RCC 7860 (cell line): ENCODE measurements at places on chromosomes 7 and 10.

DNA sequence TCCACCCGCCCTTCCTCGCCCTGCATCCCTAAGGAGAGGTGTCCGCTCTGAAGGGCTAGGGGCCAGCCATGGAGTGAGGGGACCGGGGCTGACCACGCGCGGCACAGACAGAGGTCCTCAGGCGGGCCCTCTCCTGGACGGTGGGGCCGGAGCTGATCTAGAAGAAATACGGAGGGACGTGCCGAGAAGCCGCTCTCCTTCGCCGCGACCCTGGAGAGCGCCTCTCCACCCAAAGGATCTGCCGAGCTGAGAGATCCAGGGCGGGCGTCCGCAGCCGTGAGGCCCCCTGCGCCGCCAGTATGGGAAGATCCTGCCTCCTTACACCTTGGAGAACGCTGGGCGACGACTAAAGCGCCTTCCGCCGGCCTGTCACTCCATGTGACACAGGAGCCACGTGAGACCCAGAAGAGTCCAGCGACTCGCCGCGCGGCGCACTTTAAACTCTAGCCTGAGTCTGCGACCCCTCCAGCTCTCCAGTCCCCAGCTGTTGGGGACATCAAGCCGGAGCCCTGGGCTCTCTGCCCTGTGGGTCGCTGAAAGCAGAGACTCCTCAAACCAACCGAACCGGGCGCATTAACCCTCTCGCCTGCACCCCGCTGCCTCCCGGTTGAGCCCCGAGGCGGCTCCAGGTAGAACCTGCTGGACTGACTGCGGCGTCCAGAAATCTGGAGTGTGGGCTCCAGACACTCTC is 1.5 kb upstream of the SFMBT2 start:
- no peak for DNase-seq

- DNase-seq: no peak
Observed at GRCh38 chr10:60962946-60963345, 19.0 kb upstream of the RHOBTB1 start.

DNA sequence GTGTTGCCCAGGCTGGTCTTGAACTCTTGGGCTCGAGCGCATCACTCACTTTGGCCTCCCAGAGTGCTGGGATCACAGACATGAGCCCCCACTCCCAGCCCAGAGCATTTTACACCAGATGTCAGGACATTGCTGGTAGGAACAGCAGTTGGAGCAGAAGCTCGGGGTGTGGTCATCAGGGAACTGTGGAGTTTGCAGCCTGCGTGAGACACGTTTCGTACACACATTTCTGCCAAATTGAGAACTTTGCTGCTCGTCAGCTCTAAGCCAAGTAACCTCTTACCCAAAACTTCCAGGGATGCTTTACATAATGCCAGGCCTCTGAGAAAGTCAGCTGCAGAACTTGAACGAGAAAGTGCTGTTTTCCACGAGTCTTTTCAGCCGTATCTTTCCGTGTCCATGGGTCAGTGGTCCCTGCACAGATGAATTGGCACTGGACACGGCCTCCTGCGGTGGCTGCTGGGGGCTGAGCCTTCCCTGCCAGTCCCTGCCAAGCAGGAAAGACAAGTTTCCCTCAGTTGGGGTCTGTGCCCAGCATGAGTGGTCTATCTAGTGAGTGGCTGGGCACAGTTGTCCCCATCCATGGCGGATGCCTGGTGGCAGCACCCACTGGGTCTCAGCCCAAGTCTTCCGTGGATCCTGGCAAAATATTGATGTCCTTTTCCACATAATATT is 54.4 kb downstream of the DNAJB6 start:
- no peak for DNase-seq

- no peak for DNase-seq
Observed at GRCh38 chr7:84686373-84686772, 491.8 kb upstream of the SEMA3A start.

- peak; percentile 67 for DNase-seq
Observed at GRCh38 chr10:6301488-6302075, 98.8 kb downstream of the PFKFB3 start.

DNA sequence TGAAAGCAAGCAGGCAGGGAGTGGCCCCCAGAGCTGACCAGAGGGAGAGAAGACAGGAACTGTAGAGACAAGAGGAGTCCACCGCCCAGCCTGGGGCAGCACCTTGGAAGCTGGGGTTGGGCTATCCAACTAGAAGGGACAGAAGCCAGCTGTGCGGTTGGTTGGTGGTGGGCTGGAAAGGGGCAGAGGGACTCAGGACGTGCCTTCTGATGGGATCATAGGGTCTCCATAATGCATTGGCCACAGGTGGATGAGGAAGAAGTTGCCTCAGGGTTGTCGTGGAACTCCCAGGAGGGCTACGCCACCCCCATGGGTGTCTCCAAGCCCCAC is 114.0 kb upstream of the RET start:
- DNase-seq: no peak

DNA sequence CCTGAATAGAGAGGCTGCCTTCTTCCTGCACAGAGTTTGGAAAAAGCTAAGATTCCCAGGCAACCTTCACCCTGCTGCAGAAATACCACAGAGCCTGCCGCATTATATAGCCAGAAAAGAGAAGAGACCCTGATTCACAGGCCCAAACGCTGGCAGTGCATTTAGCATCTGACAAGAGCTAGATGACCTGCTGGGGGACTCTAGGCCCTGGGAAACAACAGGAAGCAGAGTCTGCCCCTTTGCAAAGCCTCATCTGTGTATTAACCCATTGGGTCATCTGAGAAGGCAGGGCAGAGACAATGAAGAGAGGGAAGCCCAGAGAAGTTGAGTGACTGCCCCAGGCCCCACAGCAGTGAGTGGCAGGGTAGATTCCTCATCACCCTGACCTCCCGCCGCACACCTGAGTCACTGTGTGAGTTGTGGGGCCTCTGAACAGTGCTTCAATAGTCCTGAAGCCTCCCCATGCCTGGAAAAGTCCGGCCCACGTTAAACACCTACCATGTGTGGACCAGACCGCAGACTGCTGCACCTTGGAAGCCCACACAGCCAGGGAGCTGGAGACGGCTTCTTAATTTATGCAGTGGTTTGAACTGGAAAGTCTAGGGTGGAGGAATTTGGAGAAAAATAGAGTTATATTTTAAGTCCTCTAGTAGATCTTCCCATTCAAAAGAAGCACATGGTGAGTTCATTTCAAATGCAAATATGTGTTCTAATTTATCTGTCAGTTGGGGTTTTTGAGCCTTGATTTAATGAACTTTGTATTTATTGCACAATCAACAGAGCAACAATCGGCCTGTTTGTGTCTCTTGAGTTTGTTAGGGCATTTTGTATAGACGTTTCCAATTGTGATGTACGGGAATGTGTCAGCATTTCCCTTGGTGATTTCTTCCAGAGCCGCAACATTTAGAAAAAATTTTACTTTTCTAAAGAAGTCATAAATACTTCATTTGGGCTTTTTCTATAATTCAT is 80.4 kb upstream of the GPR26 start:
- no peak for DNase-seq

- DNase-seq: peak; percentile 48
Observed at GRCh38 chr10:130127364-130128061, 8.7 kb upstream of the GLRX3 start.

DNA sequence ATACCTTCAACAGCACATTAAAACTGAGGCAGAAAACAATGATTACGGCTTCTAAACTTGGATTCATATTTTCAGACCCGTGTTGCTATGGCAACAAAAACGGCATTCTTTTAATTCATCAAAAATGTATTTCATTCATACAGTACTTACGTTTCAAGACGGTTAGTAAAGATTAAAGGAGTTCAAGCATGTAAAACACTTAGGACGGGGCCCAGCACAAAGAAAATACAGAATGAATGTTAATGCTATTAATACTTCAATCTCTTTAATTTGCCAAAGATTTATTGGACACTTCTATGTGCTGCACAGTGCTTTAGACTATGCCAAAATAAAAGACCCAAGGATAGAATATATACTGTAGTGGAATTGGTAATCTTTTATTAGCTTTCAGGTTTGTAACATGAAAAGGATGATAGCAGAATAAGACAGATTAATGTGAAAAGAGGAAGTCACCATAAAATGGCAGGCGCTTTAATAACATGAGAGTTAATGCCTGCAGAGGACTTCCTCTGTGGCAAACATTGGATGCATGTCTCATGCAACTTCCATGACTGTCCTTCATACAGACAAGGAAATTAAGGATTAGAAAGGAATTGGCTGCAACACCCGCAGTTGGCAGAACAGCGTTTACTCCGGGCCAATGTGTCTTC is 201.6 kb upstream of the KLF6 start:
- DNase-seq: no peak

GRCh38 chr7:129821476-129821875 is 131.3 kb downstream of the UBE2H start:
- no peak for DNase-seq

DNA sequence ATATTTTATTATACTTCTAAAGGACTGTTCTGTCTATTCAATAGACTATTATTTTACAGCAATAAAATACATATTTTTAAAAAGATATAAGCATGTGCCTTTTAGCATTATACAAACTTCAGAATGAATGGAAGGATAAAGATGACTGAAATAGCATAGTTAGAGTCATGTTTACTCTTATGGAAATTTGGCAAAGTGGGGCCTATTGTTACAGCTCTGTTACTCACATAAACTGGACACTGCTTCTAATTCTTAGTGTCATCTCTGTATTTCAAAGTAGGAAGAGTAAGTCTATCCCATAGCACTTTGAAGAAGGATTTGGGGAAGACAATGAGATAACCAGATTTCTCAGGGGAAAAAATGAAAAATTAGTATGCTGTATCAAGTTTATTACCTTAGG is 168.2 kb downstream of the SKAP2 start:
- DNase-seq: no peak

- DNase-seq: no peak
Observed at GRCh38 chr7:49245062-49245461, 320.7 kb downstream of the CDC14C start.

GRCh38 chr10:131116991-131117375 is 194.5 kb downstream of the TCERG1L start:
- no peak for DNase-seq

- DNase-seq: no peak
Observed at GRCh38 chr7:142321391-142321790, 63.5 kb upstream of the PRSS58 start.

DNA sequence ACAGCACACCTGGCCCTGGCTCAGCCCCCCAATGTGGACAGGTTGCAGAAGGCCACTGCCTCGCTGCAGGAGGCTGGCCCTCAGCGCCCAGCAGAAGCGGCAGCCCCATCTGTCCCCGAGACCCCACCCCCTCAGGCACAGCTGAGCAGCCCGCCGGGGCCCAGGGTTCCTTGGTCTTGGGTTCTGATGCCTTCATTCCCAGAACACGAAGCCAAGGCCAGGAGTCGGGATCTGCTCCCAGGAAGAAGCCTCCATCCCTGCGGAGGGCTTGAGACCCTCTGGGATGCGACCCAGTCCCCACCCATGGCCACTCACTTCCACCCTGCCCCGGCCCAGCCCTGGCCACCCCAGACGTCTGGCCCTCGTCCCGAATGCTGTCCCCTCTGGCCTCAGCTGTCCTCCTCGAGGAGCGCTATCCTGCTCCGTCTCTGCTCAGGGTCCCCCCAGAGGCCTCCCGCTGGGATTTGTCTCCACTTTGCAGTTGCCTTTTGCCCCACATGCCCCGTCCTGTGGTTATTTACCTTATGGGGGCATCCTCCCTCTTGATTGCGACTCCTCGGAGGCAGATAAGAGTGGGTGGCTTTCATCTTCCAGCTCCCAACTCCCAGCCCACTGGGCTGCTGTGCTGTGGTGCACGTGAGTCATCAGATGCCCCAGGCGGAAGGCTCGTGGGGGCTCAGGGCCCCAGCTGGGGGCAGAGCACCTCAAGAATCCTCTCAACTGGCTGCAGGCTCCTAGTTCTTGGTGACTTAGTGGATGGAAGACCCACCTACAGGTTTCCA is 97.5 kb downstream of the MKI67 start:
- no peak for DNase-seq

DNA sequence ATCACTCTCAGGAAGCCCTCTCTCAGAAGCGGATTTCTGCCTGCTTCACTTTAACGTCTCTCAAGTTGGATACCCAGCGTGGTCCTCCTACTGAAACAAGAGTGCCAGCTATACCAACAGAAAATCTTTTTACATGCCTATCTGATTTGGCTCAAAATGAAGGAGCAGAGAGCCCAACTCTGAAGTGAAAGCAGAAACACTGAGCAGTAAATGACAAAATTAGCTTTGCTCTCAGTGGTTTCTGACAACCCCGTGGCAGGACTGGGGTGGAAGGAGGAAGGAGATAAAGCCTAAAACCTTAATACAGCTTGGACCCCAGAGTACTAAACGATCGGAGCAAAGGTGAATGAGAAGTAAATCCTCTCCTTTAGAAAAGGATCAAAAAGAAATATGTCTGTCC is 25.1 kb upstream of the GPR37 start:
- DNase-seq: no peak

GRCh38 chr10:95532536-95532935 is 28.6 kb downstream of the SORBS1 start:
- no peak for DNase-seq

DNA sequence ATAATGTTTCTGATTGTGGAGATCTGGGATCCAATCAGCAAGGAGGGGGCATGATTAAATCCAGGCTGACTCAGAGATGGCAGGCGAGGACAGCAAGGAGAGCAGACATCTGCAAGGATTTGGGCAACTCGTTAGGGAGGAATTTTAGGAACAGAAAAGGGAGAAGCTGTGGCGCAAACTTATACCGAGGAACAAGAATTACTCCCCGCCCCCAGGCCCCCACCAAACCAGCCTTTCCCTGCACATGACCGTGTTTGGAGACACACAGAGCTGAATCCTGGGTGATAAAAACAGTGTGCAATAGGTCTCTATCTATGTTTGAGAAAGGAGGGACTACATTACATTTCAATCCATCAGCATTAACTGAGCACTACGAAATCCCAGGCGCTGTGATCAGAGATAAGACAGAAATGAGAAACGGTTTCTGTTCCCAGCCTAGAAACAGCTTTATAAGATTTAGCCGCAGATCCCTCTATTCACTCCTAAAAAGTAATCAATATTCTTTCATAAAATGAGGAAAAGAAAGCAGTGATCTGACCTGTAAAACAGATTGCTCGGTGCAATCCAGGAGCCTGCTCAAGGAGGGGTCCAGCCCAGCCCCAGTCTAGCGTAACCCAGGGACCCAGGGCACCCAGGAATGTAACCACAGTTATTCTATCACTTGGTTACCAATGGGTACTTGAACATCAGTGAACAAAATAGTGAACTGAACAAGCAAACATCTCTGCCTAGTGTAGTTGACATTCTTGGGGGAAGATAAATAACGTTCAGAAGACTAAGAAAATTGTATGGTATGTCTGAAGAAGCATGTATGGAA is 37.2 kb upstream of the RAPGEF5 start:
- DNase-seq: no peak

DNA sequence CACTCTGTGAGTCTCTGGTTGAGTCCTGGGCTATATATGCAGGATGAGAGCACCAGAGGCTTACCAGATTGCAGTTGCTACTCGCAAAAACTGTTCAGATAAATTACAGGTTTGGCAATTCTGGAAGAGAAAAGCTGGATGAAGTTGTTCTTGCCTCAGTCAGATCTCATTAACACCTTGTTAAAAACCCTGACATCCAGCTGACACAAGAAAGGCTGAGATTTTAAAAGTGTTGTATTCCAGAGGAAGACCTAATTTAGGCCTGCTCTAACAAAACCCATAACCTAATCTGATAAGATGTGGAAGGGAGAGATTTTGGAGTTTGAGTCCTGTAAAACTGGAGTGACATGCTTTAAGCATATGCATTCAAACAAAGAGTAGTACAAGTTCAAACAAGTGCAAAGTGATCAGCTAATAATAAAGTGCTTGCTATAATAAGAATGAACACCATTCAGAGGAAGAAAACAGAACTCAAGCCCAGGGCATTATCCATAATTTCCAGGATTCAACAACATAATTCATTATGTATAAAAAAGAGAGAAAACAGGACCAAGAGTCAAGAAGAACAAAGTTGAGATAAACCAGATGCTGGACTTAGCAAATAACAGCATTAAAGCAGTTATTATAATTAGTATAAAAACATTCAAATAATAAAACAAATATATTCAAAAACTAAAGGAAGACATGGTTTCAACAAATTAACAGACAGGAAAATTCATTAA is 135.5 kb downstream of the CD36 start:
- DNase-seq: no peak
